WTC11 (cell line): ENCODE measurements at places on chromosomes 2 and 18. TPM values are rescaled to one million over a fixed set of nuclear protein-coding genes. Genes with fewer than 3 reads are reported as not detected.
A peak's percentile ranks its signal among the peaks of the same experiment; 100 is the strongest.

GRCh38 chr2:127155028-127155581 is 48.2 kb upstream of the BIN1 start:
- peaks cover 20% of the 10 kb centered on the region for H3K4me1 ChIP-seq
- H3K27me3 ChIP-seq = no peaks in the 10 kb centered on the region
- peak overlapping the region; percentile 5; the same call in 1 of the 2 replicates for H3K27ac ChIP-seq
- no peak for DNase-seq

GRCh38 chr2:67642046-67642382 is 244.9 kb downstream of the ETAA1 start:
- H3K4me1 ChIP-seq = no peaks in the 10 kb centered on the region
- H3K4me3 ChIP-seq = no peak overlapping the region
- 0 out of 2 replicates have a peak, but pooled peaks cover 3% of the 10 kb centered on the region for H3K36me3 ChIP-seq
- DNase-seq = no peak
- H3K27me3 ChIP-seq = no peaks in the 10 kb centered on the region

DNA sequence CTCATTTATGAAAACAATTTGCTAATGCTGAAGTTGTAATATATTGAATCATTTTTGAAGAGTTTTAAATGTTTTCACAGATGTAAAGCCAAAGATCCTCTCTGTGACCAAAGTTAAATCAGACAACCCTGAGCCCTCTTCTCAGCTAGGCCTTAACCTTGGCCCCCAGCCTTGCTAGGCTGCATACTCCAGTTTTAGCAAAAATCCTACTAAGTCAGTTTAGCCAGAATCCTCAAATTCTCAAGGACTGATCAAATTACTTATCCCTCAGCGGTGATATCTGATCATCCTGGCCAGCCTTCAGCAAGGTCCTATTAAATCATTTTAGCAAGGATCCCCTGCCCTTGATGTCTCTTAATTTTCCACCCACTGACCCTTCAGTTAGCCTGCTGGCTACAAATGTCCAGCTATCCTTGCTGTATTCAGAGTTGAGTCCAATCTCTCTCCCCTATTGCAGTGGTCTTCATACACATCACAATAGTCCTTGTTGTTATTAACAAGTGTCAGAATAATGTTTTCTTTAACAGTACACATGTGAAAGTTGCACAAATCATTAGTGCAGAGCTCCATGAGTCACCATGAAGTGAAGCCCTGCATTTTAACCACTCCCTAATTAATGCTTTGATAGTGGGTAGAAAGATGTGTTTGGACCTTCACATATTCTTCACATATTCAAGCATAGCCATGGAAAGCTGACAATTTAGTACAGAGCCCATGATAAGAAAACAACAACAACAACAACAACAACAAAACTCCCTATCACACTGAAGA is 206.4 kb downstream of the NBAS start:
- no peak overlapping the region for H3K27ac ChIP-seq
- H3K4me1 ChIP-seq = peaks cover 37% of the 10 kb centered on the region
- H3K36me3 ChIP-seq = peaks cover 13% of the 10 kb centered on the region; the same call in 1 of the 2 replicates
- DNase-seq = no peak
- no peaks in the 10 kb centered on the region for H3K27me3 ChIP-seq
- H3K4me3 ChIP-seq = no peak overlapping the region

DNA sequence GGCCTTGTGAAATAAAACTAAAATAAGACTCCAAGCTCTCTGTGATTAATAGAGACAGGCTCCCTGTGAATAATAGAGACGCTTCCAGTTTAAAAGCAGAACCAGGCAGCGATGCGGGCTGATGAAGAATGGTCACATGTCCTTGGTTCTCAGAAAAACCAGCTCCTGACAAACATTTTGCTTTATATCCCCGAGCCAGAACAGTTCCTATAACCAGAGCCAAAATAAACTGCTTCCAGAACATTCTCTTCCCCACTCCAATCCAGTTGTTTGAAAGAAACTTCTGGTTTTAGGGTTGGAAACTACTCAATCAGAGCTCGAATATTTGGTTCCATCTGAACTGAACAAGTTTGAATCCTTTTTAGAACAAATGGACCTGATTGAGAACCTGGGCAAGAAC is 213.7 kb downstream of the TSN start:
- no peaks in the 10 kb centered on the region for H3K36me3 ChIP-seq
- no peaks in the 10 kb centered on the region for H3K27me3 ChIP-seq
- peaks cover 26% of the 10 kb centered on the region for H3K4me1 ChIP-seq

RAX gene
- 0.57 to 0.94 TPM (median 0.89 TPM) in 3 replicates for total RNA-seq

AMER3 gene
- 0.05 to 0.13 TPM (median 0.09 TPM) in 3 replicates for total RNA-seq
